A673 (cell line): ENCODE measurements at places on chromosomes 16 and 17.

- H3K27ac ChIP-seq = no peak overlapping the region
- H3K36me3 ChIP-seq = no peaks in the 10 kb centered on the region
- no peak overlapping the region for H3K4me3 ChIP-seq
- no peak for DNase-seq
Measured at GRCh38 chr17:19360772-19361171, 1.8 kb downstream of the B9D1 start.

- peaks cover 18% of the 10 kb centered on the region for H3K27me3 ChIP-seq
- no peak overlapping the region for H3K27ac ChIP-seq
- no peaks in the 10 kb centered on the region for H3K4me1 ChIP-seq
- H3K4me3 ChIP-seq = no peak overlapping the region
- no peaks in the 10 kb centered on the region for H3K36me3 ChIP-seq
- DNase-seq = no peak
Measured at GRCh38 chr17:33802349-33803198, 452.5 kb upstream of the CCL2 start.

- peak overlapping the region; percentile 35 for H3K4me3 ChIP-seq
- peak; percentile 84 for DNase-seq
- H3K27me3 ChIP-seq = peaks cover 39% of the 10 kb centered on the region
- H3K4me1 ChIP-seq = no peaks in the 10 kb centered on the region
Measured at GRCh38 chr16:58236231-58236690, 38.4 kb upstream of the CSNK2A2 start.

- no peaks in the 10 kb centered on the region for H3K27me3 ChIP-seq
- no peak for DNase-seq
- no peak overlapping the region for H3K27ac ChIP-seq
- no peaks in the 10 kb centered on the region for H3K36me3 ChIP-seq
- H3K4me1 ChIP-seq = no peaks in the 10 kb centered on the region
Measured at GRCh38 chr17:3795390-3796102, 5.4 kb downstream of the ITGAE start.

DNA sequence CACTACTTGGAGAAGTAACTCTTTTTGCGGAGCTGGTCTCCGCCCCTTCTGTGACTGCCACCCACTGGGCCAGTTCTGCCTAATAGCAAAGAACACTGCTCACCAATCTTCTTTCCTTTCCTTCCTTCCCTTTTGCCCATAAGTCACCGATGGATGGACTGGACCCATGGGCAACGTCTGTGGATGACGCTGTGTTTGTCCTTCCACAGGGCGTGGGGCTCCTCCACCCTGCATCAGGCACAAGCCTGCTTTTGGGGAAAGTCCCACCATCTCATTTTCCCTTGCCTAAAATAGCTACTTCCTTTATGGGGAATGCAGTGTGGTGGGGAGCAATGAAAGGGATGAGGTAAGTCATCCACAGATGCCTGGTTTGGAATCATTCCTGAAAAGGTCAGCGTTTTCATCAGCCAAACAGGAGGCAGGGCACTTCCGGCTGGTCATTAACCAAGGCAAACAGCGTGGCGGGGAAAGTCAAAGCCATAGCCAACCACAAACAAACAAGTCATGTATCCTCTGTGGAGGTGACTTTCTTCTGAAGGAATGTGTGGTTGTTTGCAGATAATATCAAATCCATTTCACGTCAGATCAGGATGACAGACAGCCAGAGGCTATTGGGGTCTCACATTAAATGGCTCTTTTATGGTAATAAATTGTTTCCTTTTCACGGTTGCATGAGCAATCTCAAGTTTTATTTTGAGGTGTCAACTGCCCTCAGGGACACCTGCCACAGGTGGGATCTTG lies 30.7 kb upstream of the MED9 start:
- DNase-seq = no peak
- H3K27ac ChIP-seq = no peak overlapping the region
- H3K4me1 ChIP-seq = no peaks in the 10 kb centered on the region
- H3K36me3 ChIP-seq = no peaks in the 10 kb centered on the region
- no peak overlapping the region for H3K4me3 ChIP-seq
- H3K27me3 ChIP-seq = no peaks in the 10 kb centered on the region
